ENCODE measurements at places on chromosomes 6 and 20.
A peak's percentile ranks its signal among the peaks of the same experiment; 100 is the strongest.

DNA sequence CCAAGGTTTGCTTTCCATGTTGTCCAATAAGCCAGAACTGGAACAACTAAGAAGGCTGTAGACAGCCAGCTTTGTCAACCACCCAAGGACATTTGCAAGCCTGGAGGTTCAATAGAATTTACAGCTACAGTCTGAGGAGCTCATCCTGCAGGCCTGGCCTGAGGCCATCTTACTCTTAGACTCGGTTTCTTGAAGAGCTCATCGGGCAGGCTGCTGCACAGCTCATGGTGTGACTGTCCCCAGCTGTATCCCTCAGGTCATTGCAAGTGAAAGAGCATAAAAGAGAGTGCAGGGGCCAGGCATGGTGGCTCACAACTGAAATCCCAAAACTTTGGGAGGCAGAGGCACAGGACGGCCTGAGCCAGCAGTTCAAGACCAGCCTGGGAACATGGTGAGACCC, 96.9 kb upstream of the FOXQ1 start:
- no peak for DNase-seq

- DNase-seq = no peak
Measured at GRCh38 chr6:21836277-21836676, 242.7 kb downstream of the SOX4 start.

DNA sequence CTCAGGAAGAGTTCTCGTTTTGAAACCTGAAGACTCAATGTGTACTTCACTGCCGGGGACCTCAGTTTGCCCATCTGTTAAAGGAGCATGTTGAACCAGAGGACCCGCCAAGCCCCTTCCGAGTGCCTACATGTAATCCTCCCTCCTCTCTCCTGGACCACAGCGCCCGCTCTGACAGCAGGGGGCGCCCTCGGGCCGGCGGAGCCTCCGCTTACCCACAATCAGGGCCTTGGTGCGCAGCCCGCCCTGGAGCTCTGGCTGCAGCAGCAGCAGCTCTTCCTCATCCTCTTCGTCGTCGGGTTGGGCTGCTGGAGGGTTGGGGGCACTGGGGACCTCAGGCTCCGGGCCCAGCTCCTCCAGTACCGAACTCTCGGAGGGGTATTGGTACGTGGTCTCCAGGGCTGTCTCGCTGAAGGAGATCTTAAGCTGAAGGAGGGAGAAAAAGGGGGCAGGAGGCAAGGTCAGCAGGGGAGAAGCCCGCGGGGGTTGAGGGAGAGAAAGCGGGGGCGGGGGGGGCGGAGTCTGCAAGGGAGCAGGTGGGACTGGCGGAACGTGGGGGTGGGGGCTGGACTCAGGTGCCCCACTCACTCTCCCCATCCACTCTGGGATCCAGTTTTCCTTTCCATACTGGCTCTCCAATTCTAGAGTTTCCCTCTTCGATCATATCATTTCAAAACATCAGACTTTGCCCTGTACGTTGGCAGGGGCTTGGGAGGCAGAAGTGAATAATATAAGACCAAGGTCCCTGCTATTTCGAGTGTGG, 6.3 kb upstream of the DHX16 start:
- peak; percentile 71 for DNase-seq

GRCh38 chr6:170114956-170115855, 175.7 kb downstream of the DLL1 start:
- DNase-seq = no peak

- DNase-seq = no peak
Measured at GRCh38 chr6:149111556-149112115, 205.9 kb upstream of the TAB2 start.

DNA sequence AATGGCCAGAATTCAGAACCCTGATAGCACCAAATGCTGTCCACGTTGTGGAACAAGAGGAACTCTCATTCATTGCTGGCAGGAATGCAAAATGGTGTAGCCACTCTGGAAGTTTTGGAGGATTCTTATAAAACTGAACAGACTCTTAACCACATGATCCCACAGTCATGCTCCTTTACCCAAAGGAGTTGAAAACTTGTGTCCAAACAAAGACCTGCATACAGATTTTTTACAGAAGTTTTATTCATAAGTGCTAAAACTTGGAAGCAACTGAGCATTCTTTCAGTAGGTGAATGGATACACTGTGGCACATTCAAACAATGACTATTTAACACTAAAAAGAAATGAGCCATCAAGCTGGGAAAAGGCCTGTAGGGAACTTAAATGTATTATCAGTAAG, 32.5 kb downstream of the PREP start:
- no peak for DNase-seq

- no peak for DNase-seq
Measured at GRCh38 chr20:24915892-24916291, 33.2 kb upstream of the CST7 start.

DNA sequence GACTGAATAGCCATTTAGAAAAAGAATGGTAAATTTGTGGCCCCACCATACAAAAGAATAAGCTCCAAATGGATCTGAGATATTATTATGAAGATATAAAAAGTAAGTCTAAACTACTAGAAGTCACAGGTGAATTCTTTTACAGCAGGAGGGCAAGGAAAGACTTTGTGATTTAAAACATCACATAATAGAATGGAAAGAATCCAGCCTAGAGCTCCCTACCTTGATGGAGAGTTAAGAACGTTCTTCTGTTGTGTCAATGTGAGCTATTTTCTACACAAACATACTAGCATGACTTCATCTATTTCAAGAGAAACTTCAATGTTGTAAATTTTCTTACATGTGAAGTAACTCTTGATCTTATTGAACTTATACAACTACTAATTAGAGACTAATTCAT, 100.0 kb upstream of the NRSN1 start:
- no peak for DNase-seq

GRCh38 chr20:49394264-49394663, 88.2 kb downstream of the KCNB1 start:
- DNase-seq = no peak

GRCh38 chr6:113680301-113680700, 176.8 kb upstream of the MARCKS start:
- DNase-seq = no peak

GRCh38 chr6:126716826-126717509, 377.1 kb downstream of the CENPW start:
- DNase-seq = no peak
